Aorta (tissue), 5 donors: ENCODE measurements at places on chromosomes 3 and 15.

GRCh38 chr15:62896380-62896866 is 146.1 kb upstream of the TPM1 start:
- no peak for DNase-seq

DNA sequence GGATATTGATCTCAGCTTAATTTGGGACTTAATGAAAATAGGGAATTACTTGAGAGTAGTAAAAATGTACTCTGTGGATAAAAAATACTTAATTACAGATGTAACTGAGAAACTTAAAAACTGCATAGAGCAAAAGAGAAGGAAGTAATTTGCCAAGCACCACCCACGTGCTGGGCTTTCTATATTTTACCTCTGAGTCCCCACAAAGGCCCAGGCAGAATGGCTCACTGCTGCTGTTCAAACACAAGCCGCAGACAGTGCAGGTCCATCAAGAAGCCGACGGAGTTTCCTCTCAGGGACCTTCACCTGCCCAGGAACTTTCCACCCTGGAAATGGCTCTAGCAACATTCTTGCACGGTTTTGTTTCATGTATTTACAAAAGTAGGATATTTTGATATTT is 77.2 kb upstream of the TRPM1 start:
- no peak for DNase-seq

DNA sequence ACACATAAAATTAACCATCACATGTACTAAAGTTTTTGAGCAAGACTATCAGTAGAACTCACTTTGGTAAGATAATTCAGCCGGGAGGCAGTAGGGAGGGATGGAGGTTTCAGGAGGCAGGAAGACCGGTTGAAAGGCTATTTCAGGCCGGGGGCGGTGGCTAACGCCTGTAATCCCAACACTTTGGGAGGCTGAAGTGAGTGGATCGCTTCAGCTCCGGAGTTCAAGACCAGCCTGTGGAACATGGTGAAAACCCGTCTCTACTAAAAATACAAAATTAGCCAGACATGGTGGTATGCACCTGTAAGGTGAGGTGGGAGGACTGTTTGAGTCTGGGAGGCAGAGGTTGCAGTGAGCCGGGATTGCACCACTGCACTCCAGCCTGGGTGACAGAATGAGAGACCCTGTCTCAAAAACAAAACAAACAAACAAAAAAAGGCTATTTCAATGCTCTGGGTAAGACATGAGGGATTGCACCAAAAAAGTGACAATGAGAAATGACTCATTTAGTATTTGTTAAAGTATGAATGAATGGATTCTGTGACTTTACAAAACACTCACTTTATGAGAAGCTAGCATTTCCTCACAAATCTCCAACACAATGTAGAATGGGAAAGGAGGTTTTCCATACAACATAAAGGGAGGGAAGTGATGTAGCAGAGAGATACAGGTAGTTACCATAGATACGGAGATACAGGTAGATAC is 43.9 kb downstream of the SH3BP5 start:
- no peak for DNase-seq

DNA sequence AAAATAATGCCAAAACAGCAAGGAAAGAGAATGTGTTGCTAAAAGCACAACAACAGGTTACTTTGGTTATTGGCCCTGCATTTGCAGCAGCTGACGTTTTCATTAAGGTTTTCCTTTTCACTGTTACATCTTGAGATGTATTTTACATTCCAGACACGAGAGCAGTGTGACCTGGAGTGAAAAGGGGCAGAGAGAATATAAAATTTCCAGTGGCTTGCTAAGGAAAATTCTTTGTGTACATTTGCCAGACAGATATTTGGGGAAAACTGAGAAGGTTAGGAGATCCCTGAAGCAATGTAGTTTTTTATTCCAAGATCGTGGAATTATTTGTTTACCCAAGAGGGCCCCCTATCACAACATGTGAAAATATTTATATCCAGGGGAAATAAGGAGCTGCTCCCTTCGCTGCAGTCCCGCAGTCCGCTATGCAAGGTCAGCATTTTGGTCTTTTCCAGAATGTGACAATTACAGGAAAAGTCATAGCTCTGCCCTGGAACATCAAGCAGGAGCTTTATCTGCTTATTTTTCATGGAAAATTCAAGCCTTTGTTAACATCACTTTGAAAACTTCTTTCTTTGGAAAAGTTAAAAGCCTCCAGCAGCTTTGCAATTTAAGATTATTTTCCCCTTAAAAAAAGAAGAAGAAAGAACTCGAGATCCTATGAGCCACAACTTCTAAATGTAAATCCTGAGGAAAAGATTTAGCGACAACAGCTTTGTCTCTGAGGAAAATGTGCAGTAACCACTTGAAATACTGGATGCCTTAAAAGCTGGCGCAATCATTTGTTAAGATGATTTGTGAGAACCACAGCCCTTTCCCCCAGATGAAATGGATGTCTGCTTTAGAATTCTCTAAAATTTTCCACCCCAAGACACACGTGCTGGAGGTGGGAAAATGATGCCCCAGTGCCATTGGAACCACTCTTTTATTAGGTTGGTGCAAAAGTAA is 256.4 kb upstream of the TPM1 start:
- DNase-seq, result no peak

DNA sequence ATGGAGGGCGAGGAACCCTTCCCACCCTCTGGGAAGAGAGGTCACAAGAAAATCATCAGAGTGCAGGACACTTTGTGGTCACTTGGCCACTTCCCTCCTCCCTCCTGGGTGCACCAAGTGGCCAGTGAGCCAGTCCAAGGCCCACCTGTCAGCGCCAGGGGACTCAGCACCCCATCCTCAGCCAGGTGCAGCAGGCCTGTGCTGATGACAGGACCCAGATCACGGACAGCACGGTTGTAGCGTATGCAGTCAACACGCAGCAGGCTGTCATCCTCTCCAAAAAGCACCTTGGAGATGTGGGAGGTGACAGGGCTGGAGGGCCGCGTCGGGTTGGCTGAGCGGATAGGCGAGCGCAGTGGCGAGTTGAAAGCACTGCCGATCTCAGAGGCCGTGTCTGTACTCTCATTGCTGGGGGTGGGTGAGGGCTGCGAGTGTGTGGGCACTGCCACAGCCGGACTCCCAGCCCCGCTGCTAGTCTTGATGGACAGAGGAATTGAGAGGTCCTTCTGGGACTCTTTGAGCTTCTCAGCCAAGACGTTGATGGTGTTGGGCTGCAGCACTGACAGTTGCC is 41.5 kb downstream of the SEMA3G start:
- DNase-seq, result peak; percentile 71

- no peak for DNase-seq
Observed at GRCh38 chr15:89494031-89494430, 2.4 kb downstream of the RHCG start.

- DNase-seq, result no peak
Observed at GRCh38 chr15:99158626-99159412, 53.9 kb downstream of the SYNM start.

- DNase-seq, result no peak
Observed at GRCh38 chr3:169869484-169870220, at the start of gene LRRC31. LRRC31 (minus strand) TSS chr3:169869935; CDS start chr3:169869807, 128 bp downstream.

DNA sequence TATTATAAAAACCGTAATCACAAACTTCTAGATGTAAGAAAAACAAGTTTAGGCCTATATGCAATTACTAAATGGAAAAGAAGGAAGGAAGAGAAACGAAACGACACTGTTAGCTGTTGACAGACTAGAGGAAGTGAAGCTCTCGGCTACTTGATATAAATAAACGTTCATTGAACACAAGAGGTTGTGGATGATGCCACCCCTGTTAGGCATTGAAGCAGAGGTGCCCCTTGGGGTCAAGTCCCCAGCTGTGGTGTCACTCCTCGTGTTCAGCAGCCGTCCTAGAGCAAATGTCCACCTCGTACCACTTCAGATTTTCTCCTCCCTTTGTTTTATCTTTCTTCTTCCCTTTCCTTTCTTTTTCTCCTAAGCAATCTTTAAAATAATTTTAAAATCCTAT is 146.5 kb upstream of the UBE2E1 start:
- no peak for DNase-seq

DNA sequence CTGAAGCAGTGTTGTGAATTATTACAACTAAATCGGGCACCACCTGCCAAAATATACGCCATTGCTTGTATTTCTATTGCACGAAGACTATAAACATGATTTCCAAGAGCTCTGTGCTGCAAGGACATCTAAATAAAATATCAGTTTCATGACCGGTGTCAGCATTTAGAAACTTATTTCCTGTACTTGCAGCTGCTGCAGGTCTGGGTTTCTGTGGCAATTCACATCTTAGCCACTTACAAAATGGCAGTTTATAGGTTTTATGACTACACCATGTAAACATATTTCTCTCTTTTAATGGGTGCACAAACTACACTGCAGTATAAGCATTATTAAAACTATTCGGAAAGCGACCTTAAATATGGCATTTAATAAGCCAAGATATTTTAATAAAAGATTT is 359.4 kb downstream of the VPS13C start:
- DNase-seq, result no peak

GRCh38 chr15:58119016-58119415 is 19.2 kb upstream of the AQP9 start:
- no peak for DNase-seq

DNA sequence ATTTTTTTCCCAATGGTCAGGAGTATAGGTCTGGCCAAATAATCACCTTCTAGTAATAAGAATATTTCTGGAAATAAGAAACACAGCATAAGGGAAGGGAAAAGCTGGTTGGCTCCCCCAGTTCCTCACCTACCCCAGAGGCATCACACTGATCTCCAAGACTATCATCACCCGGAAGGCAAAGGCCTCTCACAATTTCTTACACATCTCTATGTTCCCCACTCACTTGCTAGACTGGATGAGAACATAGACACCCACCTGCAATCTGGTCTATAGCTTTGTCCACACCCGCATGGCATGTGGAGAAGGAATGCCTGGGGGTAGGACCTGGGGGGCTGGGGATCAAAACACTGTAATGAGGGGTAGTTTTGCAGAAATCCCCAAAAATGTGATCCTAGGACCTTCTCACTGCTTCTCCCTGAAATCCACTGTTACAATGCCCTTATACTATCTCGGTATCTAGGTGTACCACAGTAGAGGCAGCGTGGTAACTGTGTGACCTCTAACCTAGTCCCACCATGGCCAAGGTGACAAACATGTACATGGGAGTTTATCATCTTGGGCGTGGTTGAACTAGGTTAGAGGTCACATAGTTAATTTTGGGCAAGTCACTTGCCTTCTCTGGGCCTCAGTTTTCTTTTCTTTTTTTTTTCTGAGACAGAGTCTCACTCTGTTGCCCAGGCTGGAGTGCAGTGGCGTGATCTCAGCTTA is 29.5 kb upstream of the NRROS start:
- DNase-seq, result no peak

DNA sequence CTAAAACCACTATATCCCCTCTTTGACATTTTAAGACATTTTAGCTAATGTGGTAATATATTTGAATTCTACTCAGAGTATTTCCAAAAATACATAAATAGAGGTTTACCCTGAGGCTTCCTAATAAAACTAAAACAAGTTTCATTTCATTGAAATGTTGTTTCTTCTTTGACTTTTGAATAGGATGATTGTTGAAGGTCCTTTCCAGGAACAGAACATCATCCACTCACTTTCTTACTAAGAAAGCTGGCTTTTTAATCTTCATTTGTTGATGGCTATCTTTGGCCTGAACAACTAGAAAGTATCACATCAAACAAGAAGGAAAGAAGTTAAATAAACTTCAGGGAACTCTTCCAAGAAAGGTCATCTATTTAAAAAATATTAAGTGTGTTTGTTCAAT is 169.7 kb downstream of the RAP2B start:
- DNase-seq, result no peak

DNA sequence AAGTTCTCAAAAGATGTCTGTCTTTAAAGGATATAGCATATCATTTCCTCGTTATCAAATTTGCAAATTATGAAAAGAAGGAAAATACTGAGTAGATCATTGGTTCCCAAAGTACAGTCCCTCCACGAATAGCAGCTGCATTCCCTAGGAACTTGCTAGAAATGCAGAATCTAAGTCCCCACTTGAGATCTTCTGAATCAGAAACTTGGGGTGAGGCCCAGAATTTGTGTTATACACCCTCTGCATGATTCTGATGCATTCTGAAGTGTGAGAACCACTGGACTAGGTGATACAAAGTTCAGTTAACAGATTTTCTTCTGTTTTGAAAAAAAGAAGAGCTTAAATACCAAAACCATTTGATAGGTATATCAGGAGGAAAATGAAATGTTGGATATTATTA is 77.1 kb downstream of the SLC25A26 start:
- DNase-seq, result no peak

GRCh38 chr3:150168698-150169097 is 198.0 kb upstream of the PFN2 start:
- no peak for DNase-seq

- DNase-seq, result no peak
Observed at GRCh38 chr3:113606539-113607218, 74.3 kb downstream of the SIDT1 start.

GRCh38 chr3:120457827-120458226 is 7.0 kb upstream of the FSTL1 start:
- DNase-seq, result no peak

- DNase-seq, result no peak
Observed at GRCh38 chr3:17670749-17671148, 71.7 kb downstream of the TBC1D5 start.

DNA sequence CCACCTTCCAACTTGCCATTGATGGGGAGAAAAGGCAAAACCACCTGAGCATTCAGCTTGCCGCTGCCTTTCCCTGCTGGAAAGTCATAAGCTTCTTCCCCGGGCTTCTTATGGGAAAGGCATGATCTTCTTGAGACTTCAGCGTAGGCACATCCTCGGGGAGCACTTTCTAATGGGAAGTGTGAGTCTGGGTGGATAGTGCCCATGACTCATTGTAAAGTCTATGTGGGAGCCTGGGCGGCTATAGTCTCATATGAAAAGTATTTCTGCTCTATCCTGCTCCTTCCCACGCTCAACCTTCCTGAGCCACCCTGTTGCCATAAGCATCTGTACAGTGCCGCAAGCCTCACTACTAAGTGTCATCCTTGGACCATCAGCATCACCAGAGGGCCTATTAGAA is 309.9 kb upstream of the THBS1 start:
- no peak for DNase-seq

GRCh38 chr3:167772992-167773391 is 37.5 kb downstream of the SERPINI1 start:
- no peak for DNase-seq

- DNase-seq, result peak; percentile 58
Observed at GRCh38 chr3:177284383-177284881, 87.2 kb upstream of the TBL1XR1 start.

GRCh38 chr3:79018265-79018664 is 749.5 kb downstream of the ROBO1 start:
- no peak for DNase-seq

DNA sequence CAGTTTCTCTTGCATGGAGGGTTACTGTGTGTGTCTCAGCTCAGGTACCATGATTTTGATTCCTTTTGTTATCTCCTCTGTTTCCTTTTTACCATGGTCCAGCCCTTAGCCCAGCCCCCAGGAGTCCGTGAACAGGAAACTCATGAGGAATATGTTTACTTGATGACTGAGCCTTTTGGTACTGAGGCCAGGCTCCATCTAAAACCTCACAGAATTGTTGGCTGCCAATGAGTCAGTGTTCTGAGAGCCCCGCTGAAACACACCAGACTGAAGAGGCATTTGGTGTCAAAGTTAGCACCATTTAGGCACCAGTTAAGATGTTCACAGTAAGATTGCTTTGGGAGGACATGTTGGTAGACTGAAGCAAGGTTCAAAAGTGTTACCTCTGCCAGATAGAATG is 80.9 kb downstream of the DGKG start:
- peak; percentile 51 for DNase-seq
